Iris pigment epithelial cell (primary cell): ENCODE measurements at places on chromosomes 13 and 19.

DNA sequence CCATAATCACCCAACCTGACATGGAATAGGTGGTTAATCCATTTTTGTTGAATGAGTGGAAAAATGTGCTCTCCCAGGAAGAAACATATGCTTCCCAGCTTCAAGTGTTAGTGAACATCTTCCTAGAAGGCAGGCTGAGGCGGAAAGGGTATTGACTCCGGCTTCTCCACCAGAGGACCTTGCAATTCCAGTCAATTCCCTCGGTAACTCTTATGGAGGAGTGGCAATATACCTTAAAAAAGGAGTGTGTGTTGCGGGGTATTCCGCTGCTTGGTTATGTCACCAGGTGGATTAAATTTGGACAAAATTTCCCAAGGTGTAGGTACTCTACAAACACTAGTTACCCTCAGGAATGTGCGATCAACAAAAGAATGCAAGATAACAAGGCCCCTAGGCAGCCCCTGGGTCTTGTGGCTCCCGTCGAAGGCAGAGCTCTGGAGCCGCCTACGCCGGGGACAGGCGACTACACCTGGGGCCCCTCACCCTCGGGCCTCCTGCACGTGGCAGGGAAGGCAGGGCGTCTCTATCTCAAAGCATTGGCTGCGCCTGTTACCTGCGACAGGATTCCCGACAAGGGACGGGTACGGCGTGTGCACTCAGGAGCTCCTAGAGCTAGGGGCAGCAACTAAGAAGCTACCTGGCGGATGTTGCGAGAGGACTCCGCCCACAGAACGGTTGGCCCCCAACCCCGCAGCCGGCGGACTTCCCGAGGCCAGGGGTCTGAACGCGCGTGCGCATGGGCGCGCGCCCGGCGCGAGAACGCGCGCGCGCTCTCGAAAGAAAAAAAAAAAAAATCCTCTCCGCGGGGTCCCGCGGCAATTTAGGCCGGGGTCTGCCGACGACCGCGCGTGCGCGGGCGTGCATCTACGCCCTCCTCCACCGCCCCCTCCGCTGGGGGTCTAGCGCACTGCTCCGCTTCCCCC is at the start of gene WDR87:
Gene WDR87, minus strand, starts transcription at position 649 of the 923 bp plus-strand sequence. CDS start 8,355 bp downstream, outside the sequence.
- no peak for DNase-seq

GRCh38 chr13:113976711-113977684 is 3.1 kb upstream of the C13orf46 start:
- peak; percentile 68 for DNase-seq

GRCh38 chr13:23146811-23147625 is 33.8 kb upstream of the SGCG start:
- no peak for DNase-seq

DNA sequence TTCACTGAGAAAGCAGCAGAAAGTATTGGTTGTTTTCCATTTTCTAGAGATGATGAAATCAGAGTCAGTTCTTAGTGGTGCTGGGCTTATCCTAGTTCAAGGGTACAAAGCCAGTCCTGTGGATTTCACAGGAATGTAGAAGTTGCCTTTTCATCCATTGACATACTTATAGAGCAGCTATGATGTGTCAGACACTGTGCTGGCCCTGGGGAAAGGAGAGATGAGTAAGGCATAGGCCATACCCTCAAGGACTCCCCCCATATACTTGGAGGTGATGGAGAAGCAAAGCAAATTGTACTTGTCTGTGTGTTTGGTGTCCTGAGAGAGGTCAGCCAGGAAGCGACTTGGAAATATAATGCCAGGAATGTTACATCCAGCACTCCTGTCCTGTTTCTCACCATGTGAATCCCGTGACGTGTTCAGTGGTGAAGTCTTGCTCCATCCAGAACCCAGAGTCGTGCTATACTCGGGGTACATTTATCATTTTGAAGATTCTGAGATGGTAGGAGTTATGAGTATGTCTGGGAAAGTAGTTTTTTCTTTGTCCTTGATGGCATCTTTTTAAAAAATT is 22.6 kb downstream of the ERCC5 start:
- peak; percentile 71 for DNase-seq
